ENCODE measurements at places on chromosomes 5 and 9. TPM values are rescaled to one million over a fixed set of nuclear protein-coding genes. Genes with fewer than 3 reads are reported as not detected.
A peak's percentile ranks its signal among the peaks of the same experiment; 100 is the strongest.

GRCh38 chr5:176424181-176424580 lies 7.8 kb upstream of the CLTB start:
- H3K27me3 ChIP-seq = no peaks in the 10 kb centered on the region
- no peak overlapping the region for H3K27ac ChIP-seq
- 0 out of 2 replicates have a peak, but pooled peaks cover 3% of the 10 kb centered on the region for H3K36me3 ChIP-seq
- DNase-seq = no peak

DNA sequence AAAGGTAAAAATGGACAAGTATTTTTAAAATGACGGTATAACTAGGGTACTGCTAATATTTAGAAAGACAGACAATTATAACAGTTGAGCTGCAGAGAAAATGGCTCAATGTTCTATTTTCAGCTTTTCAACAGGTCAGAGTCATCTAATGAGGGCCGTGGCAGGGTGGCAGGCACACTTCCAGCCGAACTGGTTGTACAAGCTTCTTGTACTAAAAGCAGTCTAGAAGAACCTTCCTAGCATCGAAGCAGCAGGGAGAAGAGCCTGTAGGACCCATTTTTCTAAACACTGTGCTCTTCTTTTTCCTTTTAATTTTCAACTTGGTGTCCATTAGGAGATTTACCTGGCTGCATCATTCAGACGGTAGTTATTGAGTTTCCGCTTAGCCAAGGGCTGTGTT lies 85.6 kb downstream of the SLC28A3 start:
- peaks cover 7% of the 10 kb centered on the region for H3K4me1 ChIP-seq
- H3K36me3 ChIP-seq = no peaks in the 10 kb centered on the region
- no peak overlapping the region for H3K4me3 ChIP-seq
- no peak for DNase-seq
- H3K27me3 ChIP-seq = no peaks in the 10 kb centered on the region
- no peak overlapping the region for H3K27ac ChIP-seq

DNA sequence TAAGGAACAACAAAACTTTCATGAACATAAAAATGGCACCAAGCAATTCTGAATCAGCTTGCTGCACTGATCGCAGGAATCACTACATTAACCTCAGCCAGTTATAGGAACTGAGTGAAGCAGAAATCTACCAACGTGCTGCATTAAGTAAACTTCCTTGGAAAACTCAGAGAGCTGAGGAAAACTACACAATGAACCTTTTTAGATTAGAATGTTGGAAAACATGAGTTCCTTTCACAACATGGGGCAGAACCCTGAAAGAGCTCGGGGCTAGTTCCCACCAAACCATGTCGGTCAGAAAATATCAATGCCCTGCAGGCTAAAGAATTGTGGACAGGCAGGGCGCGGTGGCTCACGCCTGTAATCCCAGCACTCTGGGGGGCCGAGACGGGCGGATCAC lies 19.4 kb downstream of the ALDH7A1 start:
- no peak overlapping the region for H3K27ac ChIP-seq
- H3K27me3 ChIP-seq = no peaks in the 10 kb centered on the region
- H3K36me3 ChIP-seq = peaks cover 63% of the 10 kb centered on the region

DNA sequence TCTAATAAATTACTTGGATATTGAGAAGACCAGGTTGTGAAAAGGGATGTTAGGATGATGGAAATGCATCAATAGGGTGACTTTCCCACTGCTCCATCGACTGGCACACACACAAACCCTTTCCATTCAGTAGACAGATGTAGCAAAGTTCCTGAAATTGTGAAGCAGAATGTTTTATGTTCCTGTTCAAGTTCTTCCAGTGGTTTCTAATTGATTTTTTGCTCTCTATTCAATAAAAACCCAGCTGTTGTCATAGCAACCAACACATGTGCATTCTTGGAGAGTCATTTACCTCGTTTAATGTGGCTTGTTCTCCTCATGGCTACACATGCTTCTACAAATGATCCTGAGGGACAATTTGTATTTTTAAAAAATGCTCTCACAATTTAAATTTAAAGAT lies 244.6 kb downstream of the RAB3C start:
- H3K4me1 ChIP-seq = no peaks in the 10 kb centered on the region
- DNase-seq = no peak

FBP2 gene
- not detected for polyA plus RNA-seq

FANCG gene
- 53.8 TPM for polyA plus RNA-seq

DNA sequence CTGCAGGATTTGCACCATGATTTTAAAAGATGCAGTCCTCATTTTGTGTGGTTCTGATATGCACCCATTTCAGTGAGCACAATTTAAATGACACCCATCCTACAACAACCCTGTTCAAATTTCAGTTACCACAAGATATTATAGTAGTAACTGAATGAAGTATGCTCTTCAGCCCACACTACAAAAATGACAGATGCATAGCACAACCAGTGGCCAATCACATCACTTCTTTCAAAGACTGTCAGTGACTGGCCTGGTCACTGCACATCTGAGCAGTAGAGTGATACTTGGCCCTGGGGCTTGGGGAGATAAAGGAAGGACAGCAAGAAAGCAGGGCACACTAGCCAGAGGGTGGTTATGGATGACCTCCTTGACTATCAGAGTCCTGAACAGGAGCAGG lies 19.8 kb upstream of the IFNK start:
- no peaks in the 10 kb centered on the region for H3K27me3 ChIP-seq
- H3K36me3 ChIP-seq = no peaks in the 10 kb centered on the region
- H3K27ac ChIP-seq = no peak overlapping the region
- no peak overlapping the region for H3K4me3 ChIP-seq
- peaks cover 10% of the 10 kb centered on the region for H3K4me1 ChIP-seq
- DNase-seq = no peak

- H3K4me3 ChIP-seq = no peak overlapping the region
- H3K27ac ChIP-seq = no peak overlapping the region
- H3K4me1 ChIP-seq = no peaks in the 10 kb centered on the region
Observed at GRCh38 chr5:153753645-153754432, 263.4 kb downstream of the GRIA1 start.

DNA sequence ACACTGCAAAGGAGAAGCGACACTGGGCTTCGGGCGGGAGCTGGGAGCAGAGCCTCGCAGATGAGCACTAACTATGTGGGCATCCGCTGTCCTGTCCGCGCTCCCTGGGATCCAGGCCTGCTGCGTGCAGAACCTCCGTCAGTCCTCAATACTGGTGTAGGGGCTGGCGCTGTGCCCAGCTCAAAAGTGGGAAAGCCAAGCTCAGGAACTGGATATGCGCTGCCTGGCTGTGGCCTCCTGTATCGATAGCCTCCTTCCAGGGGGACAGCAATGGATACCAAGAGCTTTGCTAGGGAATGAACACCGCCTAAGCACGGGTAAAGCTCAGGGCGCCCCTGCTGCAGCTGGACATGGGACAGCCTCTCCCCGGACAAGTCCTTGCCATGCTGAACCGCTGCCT lies 270.4 kb downstream of the NSG2 start:
- DNase-seq = no peak
- H3K36me3 ChIP-seq = no peaks in the 10 kb centered on the region
- peaks cover 10% of the 10 kb centered on the region for H3K27me3 ChIP-seq
- H3K27ac ChIP-seq = no peak overlapping the region
- H3K4me1 ChIP-seq = peaks cover 3% of the 10 kb centered on the region
- H3K4me3 ChIP-seq = no peak overlapping the region

- H3K27me3 ChIP-seq = no peaks in the 10 kb centered on the region
- no peak overlapping the region for H3K4me3 ChIP-seq
- no peak for DNase-seq
- H3K27ac ChIP-seq = no peak overlapping the region
- no peaks in the 10 kb centered on the region for H3K4me1 ChIP-seq
Observed at GRCh38 chr5:14767735-14768507, 103.4 kb downstream of the OTULIN start.

GRCh38 chr5:3348576-3349535 lies 246.8 kb upstream of the IRX1 start:
- no peaks in the 10 kb centered on the region for H3K4me1 ChIP-seq
- no peak for DNase-seq
- no peaks in the 10 kb centered on the region for H3K36me3 ChIP-seq
- H3K4me3 ChIP-seq = no peak overlapping the region
- H3K27me3 ChIP-seq = no peaks in the 10 kb centered on the region

DNA sequence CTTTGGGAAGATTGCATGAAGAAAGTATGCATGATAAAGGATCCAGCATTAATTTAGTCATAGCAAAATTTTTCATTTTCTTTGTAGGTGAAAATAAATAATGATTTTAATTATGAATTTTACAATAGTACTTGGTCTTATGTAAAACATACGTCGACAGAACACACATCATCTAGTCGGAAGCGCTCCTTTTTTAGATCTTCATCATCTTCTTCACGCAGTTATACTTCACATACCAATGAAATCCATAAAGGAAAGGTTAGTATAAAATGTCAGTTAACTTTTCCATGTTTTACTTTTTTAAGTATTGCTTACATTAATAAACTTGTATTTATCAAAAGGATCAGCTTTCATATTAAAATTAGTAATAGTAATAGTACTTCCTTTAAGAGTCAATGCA lies 35.8 kb downstream of the C7 start:
- H3K36me3 ChIP-seq = no peaks in the 10 kb centered on the region
- no peaks in the 10 kb centered on the region for H3K27me3 ChIP-seq
- H3K4me3 ChIP-seq = no peak overlapping the region
- no peak overlapping the region for H3K27ac ChIP-seq

DNA sequence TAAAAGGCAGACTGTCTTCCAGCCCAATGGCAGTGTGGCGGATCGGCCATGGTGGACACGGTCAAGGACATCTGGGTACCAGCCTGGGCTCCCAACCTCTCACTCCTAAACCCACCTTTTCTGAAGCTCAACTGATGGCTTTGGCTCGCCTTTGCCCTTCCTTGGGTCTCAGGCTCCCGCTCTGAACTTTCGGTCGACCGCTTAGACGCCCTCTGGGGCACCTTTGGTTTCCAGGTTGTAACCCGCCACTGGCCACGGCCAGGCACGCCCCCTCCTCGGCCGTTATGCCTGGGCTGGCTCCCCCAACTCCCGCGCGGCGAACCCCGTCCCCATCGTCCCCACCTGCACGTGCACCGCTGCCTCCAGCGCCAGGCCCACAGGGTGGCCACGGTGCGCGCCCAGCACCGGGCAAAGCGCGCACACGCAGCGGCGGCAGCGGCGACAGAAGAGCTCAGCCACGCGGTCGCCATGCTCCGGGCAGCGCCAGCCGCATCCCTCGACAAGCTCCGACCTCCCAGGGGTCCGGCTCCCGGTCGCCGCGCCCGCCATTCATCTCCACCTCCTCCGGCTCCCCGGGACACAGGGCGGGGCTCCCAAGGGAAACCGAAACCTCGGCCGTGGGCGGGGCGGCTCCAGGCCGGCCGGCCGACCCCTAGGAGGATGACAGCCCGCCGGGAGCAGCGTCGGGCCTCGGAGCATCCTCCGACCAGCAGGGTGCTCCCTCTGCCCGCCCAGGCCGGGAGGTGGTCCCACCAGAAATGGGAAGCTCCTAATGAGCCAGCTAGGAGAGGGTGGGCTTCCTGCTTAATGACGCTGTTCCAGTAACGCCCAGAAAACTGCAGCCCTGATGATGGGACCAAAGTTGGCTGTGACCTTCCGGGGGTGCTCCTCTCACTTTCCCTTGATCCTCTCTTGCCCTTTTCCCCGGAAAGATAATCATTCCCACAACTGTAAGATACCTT lies at the start of gene TRIM14:
TSS of gene TRIM14 (minus strand) at position 583 of the 962 bp plus-strand sequence. CDS start at position 549, 34 bp downstream.
- no peaks in the 10 kb centered on the region for H3K27me3 ChIP-seq
- peak; percentile 84 for DNase-seq
- H3K27ac ChIP-seq = no peak within 1 kb of the TSS
- no peaks in the 10 kb centered on the region for H3K4me1 ChIP-seq

FAM169A gene
- polyA plus RNA-seq = 12.2 TPM

DNA sequence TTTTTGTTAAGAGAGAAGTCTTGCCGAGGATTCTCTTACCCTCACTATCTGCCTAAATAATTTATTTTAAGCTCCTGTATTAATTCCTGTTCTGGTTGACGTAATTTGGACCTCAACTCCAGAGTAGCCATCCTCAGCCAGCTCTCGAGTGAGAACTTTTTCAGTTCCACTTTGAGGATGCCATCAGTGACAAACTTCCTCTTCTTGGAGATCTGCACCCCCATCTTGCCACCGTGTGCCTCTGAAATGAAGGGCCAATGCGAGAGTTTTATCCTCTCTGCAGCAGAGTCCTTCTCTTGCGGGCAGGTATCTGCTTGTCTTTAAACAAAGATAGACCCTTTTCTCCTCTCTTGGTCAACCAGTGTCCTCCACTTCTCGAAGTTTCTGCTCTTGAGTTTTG lies 19.5 kb upstream of the TMEM174 start:
- no peaks in the 10 kb centered on the region for H3K36me3 ChIP-seq
- no peaks in the 10 kb centered on the region for H3K27me3 ChIP-seq
- H3K4me1 ChIP-seq = no peaks in the 10 kb centered on the region
- no peak for DNase-seq
- no peak overlapping the region for H3K27ac ChIP-seq

DNA sequence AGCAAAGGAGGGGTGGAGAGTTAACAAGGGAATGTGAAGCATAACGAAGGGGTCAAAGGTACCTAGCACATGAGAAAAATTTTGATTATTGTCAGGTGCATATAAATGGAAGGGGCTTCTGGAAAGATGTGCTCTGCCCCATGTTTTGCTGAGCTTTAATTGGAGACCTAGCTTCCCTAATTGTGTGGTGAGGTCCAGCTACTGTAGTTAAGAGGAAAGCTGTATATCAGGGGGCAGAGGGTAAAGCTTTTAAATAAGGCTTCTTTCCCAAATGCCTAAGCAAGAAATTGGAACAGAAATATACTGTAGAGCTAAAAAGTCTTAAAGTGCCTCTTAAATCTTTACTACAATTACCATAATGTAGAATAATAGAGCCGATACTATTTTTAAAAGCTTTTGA lies 267.2 kb downstream of the MAT2B start:
- no peak overlapping the region for H3K4me3 ChIP-seq
- no peak overlapping the region for H3K27ac ChIP-seq
- no peaks in the 10 kb centered on the region for H3K27me3 ChIP-seq
- no peaks in the 10 kb centered on the region for H3K4me1 ChIP-seq
- no peaks in the 10 kb centered on the region for H3K36me3 ChIP-seq

DNA sequence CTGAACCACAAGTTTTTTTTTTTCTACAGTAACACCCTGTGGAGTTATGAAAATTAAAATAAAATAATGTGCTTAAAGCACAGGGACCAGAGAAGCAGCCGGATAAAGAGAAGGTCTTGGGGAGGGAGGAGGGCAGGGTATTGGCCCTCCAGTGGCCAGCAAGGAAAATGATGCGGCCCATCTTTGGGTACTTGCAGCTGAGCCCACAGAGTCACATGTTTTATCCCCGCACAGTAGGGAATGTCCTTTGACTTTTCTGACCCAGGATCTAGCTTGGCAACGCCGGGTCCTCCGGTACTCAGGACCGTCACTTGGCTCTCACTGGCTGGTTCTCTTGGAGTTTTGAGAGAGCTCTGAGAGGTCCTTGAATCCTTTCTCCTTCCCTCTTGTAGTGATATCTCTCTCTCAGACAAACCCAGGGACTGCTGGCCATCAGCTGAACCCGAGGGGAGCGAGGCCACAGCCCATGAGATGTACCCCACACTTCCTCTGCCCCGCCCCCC lies 35.3 kb upstream of the HSPA9 start:
- H3K27me3 ChIP-seq = no peaks in the 10 kb centered on the region
- peak overlapping the region; percentile 48 for H3K27ac ChIP-seq

ALDH7A1 gene
- polyA plus RNA-seq = 184 TPM

GRCh38 chr5:54986269-54986654 lies 869 bp upstream of the ESM1 start:
- no peak for DNase-seq
- H3K4me1 ChIP-seq = peaks cover 45% of the 10 kb centered on the region
- H3K36me3 ChIP-seq = no peaks in the 10 kb centered on the region
- H3K4me3 ChIP-seq = no peak overlapping the region
- H3K27ac ChIP-seq = no peak overlapping the region

C7 gene
- polyA plus RNA-seq = 0.05 TPM

GRCh38 chr5:13783726-13784125 lies 160.8 kb downstream of the DNAH5 start:
- H3K4me1 ChIP-seq = no peaks in the 10 kb centered on the region
- H3K27ac ChIP-seq = no peak overlapping the region
- DNase-seq = peak; percentile 1
- no peaks in the 10 kb centered on the region for H3K36me3 ChIP-seq
- no peaks in the 10 kb centered on the region for H3K27me3 ChIP-seq
